Muscle of back (tissue), 13 donors: ENCODE measurements at places on chromosomes 6 and 20. TPM values are rescaled to one million over a fixed set of nuclear protein-coding genes. Genes with fewer than 3 reads are reported as not detected.

GRCh38 chr6:1622851-1623768, 13.4 kb downstream of the FOXC1 start:
- DNase-seq = no peak

DNA sequence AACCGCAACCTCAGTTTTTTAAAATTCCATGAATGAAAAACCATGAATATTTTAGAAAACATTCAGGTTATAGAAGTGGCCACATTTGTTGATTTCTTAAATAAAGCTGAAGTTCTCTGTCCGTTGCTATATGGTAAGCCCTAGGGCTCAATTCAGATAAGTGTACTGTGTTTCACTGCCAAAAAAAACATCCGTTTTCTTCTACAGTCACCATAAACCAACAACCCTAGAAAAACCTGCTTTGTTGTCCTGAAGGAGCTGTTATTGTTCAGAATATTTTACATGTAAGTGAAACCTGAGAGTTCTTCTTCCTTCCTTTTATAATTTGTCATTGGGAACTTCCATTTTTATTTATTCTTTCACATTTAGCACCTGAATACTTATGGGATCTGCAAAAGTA, 274.1 kb downstream of the TFAP2A start:
- DNase-seq = peak; percentile 11

GRCh38 chr6:139449611-139450000, 75.2 kb upstream of the CITED2 start:
- DNase-seq = no peak

GRCh38 chr6:13762611-13763441, 51.2 kb upstream of the RANBP9 start:
- peak; percentile 31 for DNase-seq

DNA sequence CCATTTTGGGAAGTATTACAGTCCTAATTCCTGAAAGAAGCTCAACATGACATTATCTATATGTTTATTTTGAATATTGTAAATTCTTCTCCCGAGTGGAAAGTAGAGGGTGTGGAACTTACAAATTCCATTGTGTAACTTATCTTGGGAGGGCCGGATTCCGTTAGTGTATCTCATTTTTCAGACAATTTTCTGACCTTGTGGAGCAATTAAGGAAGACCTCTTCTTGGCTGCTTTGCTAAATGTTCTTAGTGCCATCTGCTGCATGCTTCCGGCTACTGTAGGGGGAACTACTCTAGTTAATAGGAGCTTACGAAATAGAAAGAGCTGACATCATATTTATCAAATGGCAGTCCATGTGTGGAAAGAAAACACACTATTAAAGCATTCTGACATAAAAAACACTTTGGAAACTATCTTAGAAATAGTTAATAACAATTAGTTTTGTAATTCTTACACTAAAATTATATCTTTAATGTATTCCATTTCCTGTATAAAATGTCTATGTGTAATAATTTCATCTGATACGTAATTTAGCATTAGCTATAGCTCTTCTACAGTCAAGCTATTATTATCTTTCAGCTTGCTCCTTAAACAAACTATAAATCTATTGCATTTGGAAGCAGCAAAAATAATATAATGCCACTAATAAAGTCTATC, 41.5 kb upstream of the KCNQ5 start:
- peak; percentile 38 for DNase-seq

DNA sequence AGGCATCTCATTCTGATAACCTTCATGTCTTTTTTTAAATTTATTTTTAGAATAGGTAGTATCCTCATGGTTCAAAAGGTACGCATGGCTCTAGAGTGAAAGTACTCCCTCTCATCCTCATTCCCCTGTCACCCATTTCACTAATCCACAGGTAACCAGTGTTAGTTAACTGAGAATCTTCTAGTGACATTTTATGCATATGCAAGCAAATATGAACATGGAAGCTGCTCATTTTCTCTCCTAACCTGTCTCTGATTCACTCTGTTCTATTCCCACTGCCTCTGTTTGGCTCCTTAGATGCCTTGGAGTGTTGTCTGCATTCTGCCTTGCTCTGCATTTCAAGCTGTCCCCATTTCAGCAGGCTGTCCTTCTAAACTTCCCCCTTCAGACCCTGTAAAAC, 4.5 kb downstream of the NCOA7 start:
- DNase-seq = no peak

- no peak for DNase-seq
These were observed 26.4 kb upstream of the SIRPA start for GRCh38 chr20:1868856-1869255.

DNA sequence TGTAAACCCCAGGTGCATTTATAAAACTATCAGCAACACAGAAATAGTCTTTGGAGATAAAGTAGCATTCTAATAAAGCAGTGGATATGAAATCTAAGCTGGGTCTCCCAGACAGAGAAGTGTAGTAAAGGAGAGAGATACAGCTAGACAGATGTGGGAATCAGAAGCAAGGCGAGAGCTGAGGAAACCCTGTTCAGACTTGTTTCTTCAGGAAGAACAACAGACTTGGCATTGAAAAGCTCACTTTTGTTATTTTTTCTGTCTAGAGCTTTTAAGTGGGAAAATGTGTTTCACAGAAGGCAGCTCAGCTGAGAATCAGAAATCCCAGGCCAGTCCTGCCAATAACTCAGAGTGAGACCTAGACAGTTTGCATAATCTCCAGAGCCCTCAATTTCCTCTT, 52.9 kb downstream of the SLC35B3 start:
- DNase-seq = no peak

GRCh38 chr6:140276133-140276532, 901.7 kb upstream of the CITED2 start:
- no peak for DNase-seq

NMBR gene
- polyA plus RNA-seq = not detected

GDAP1L1 gene
- polyA plus RNA-seq = not detected

NELFE gene
- 64.6 TPM for polyA plus RNA-seq
